A673 (cell line): ENCODE measurements at places on chromosomes 11 and 22. TPM values are rescaled to one million over a fixed set of nuclear protein-coding genes. Genes with fewer than 3 reads are reported as not detected.
A peak's percentile ranks its signal among the peaks of the same experiment; 100 is the strongest.

PSMA1 gene
- 238 and 267 TPM in 2 replicates for total RNA-seq

TSPAN32 gene
- not detected in 2 replicates for total RNA-seq

DNA sequence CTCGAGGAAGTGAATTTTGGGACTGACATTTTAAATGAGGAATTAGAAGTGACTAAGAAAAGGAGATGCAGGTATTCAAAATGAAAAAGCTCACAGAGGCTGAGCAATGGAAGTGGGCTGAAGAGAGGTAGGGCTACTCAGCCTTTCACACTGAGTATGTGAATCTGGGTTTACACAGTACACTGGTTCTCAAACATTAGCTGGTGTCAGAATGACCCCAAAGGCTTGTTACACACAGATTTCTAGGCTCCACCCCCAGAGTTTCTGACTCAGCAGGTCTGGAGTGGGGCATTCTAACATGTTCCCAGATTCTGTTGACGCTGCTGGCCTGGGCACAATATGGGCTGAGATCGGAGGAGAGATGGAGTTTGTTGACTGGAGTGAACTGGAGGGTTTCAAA lies 32.8 kb downstream of the CADM1 start:
- no peak for DNase-seq

SCGB1C1 gene
- total RNA-seq: not detected in 2 replicates

DNA sequence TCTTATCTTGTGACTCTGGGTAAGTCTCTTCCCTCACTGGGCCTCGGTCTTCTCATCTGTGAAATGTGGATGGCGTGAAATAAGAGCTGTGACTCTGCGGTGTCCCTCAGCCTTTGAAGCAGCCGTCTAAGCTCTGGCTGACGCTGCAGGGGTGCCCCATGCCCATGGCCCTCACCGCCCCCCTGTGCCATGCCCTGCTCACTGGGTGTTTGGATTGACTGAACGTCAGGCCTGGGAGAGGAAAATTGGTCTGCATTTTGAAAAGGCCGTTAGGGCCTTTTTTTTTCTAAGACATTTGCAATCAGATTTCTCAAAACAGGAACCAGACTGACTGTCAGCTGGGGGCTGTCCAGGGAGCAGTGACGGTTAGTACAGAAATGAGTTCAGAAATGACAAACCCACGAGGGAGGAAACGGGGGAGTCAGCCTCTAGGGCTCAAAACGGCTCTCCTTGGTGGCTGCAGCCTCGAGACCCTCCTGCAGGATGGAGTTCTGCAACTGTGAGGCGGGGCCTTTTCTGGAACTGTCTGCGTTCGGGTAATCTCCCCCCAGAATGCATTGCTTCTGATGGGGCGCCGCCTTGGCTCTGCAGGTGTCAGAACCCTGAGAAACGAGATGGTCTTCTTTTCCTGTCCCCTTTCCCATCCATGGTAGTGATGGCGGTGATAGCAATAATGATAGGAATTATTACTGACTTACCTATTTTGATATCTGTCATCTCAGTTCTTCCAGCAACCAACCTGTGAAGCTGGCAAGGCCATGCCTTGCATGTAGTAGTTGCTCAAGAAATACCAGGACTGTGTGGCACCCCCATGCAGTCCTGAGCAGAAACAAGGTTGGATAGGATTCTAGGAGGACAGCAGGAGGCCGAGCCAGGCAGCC lies 2.0 kb downstream of the GRK2 start:
- DNase-seq: no peak

DNA sequence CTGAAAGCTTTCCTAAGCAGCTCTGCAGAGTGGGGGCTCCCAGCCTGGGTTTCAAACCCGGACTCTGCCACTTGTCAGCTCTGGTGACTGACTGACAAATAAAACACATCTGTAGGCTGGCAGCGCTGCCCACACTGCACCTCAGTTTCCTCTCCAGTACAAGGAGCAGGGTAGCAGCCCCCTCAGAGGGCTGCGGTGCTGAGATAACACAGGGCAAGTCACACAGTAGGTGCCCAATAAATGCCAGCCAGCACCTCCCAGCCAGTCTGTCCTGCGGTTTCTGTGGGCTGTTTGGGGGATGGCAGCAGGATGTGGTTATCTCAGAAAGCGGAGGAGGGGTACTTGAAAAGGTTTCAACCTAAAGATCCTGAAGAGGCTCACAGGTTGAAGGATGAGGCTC lies 1.5 kb downstream of the SYT12 start:
- DNase-seq: no peak

DNA sequence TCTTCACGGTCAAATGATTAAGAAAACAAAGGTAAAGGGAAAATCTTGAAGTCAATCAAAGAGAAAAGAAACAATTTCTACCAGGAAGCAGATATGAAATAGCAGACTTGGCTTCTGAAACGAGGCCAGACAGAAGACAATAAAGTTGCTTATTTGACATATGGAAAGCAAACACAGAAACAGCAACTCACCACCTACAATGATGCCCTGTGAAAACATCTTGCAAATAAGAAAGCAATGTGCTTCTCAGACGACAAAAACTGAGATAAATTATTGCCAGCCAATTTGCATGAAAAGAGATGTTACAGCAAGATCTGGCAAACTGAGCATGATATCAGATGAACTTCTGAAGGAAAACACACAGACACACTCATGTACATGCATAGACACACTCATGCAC lies 45.9 kb upstream of the CTSC start:
- no peak for DNase-seq

GRCh38 chr11:30049214-30049613 lies 32.4 kb upstream of the KCNA4 start:
- DNase-seq: no peak

GRCh38 chr11:12420040-12420439 lies 42.7 kb downstream of the PARVA start:
- DNase-seq: no peak

PGAP2 gene
- total RNA-seq: 16.2 and 21.3 TPM in 2 replicates

DNA sequence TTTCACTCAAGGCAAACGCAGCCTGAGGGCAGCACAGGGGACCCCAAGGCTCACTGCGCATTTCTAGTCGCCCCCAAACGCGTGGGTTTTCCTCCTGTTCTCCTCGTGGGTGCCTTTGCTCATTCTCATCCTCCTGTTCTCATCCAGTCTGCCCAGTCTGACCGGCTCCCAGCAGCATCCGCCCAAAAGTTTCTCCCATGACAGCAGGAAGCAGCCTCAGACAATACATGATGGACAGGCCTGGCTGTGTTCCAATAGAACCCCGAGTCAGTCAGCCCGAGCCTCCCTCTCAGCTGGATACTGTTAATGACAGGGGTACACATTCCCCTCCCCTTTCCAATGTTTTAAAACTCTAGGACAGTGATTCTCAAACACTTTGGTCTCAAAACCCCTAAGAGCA lies 22.5 kb upstream of the KRTAP5-7 start:
- peak; percentile 55 for DNase-seq

DNA sequence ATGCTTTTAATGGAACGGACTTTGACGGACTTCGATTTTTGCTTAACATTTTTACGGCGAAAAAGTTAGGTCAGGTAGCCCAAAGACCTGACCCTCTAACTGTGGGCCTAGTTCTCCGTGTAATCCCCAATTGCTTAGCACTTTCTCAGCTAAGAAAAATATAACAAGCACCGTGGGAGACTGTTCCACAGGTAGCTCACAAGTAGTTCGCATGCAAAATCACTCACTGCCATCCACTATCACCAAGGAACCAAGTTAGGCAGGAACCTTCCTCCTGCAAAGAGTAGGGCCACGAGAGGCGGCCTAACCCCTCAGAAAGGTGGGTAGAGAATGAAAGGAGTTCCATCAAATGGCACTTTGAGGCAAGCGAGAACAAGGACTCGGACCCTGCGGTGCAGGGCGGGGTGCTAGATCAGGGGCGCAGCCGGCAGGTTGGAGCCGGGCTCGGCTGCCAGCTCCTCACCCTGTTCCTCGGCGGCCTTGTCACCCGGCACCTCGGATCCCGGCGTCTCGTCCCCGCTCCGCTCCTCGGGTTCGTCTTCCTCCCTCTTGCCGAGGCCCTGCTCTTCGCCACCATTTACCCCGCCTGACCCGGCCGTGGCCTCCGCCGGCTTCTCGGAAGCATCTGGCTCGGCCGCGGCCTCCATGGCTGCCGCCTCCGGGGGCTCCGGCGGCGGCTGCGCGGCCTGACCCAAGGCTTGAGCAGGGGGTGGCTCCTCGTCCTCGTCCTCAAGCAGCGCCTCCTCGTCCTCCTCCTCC lies 922 bp downstream of the HNRNPUL2 start:
- no peak for DNase-seq

ME3 gene
- total RNA-seq: 6.9 and 7.6 TPM in 2 replicates

DNA sequence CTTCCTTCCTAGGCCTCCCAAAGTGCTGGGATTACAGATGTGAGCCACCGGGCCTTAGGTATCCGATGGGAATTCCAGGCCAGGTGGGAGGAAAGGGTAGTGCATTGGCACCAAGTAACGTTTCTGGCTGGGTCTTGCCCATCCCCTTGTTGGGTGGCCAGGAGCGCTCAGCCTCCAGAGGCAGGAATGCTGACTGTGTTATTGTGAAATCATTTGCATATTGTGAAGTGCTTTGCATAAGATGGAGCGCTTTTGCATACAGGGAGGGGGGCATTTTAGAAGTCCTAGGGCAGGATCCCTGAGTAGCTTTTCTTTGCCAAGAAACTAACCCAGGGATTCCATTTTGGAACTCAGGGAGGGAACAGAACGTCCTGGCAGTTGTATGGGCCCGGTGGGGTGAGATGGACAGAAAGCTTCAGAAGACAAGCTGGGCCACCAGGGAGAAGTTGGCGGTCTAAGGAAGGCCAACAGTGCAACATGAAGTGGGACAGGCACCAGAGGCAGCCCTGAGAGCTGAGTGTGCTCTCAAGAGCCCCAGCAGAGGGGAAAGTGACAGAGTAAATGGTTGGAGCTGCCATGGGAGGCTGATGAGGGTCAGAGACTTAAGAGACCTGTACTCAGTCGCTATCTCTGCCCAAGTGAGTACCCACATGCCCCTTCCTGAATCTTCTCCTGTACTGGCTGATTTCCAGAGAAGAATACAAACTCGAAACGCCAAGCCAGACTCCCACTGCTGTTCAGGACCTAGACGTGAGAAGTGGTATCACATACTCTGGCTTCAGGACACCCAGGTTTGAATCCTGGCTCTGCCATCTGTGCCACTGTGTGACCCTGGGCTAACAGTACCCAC lies 1.3 kb upstream of the SLC39A13 start:
- DNase-seq: no peak

- no peak for DNase-seq
Observed at GRCh38 chr11:47148903-47149531, 27.7 kb downstream of the ARFGAP2 start.

- peak; percentile 66 for DNase-seq
Observed at GRCh38 chr22:43159484-43160178, 8.3 kb downstream of the TSPO start.

NOX4 gene
- total RNA-seq: 0.19 and 0.63 TPM in 2 replicates

- DNase-seq: no peak
Observed at GRCh38 chr11:126805870-126806269, 194.7 kb downstream of the KIRREL3 start.

APOA5 gene
- total RNA-seq: not detected in 2 replicates

GRCh38 chr11:86145439-86146156 lies 76.7 kb upstream of the PICALM start:
- no peak for DNase-seq

TSGA10IP gene
- not detected in 2 replicates for total RNA-seq

DNA sequence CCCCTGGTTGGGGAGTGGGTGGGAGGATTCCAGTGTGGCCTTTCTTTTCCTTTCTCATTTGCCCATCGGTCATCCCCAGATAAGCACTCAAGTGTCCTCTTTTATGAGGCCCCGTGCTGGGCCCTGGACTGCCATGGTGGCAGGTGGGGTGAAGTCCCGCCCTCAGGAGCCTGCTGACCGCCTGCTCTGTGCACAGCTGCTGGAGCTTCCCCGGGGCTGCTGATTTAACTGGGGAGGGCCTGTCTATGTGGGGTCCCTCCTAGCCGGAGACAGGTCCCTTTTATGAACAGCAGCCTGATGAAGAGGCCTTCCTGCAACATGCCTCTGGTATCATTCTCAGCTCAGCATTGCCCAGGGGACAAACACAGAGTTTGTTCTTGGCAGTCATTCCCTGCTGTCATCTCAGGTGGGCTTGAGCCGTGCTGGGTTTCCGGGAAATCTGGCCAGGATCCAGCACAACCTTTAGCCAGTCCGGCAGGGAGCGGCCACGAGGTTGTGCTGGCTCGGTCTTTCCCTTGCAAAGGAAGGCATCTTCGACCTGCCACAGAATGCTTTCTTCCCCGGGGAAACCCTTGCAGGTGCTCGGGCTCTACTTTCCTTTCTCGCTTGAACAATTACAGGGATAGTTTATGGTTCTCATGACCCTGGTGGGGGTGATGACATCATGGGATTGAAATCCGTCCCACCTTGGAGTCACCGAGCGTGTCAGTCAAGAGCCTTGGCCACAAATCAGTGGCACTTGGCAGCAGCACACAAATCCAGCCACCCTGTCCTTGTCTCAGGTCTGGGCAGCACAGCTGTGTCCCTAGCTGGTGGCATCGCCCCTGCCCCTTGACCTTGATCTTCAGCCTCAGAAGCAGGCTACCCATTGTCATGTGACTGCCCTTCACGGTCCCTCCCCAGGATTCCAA lies 20.1 kb downstream of the ST14 start:
- DNase-seq: no peak

C22orf31 gene
- not detected in 2 replicates for total RNA-seq

- no peak for DNase-seq
Observed at GRCh38 chr11:113533425-113533698, 58.2 kb upstream of the DRD2 start.

DNA sequence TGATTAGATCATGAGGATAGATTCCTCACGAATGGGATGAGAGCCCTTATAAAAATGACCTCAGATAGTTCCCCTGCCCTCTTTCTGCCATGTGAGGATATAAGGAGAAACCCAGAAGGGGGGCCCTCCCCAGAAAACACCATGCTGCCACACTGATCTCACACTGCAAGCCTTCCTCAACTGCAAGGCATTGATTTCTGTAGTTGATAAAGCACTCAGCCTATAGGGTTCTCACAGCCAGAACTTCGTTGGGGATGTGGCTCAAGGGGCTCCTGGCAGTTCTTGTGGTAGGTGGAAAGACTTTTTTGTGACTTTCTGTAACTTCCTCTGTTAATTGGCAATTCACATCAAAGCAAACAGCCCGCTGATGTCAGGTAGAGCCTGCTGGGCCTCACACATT lies 108.9 kb downstream of the CD44 start:
- no peak for DNase-seq

CBLIF gene
- not detected in 2 replicates for total RNA-seq

DNA sequence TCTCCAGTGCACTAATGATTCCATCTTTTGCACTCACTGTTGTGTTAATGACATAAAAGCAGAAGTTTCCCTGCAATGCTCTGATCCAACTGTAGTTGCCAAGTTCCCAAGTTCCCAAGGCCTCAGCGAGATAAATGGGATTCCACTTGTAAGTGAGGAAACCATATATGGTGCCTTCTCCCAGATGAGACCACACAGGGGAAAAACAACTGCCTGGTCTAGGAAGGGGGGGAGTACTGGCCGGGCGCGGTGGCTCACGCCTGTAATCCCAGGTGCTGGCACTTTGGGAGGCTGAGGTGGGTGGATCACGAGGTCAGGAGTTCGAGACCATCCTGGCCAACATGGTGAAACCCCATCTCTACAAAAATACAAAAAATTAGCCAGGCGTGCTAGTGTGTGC lies 23.3 kb upstream of the RELA start:
- DNase-seq: no peak

GRCh38 chr11:95641495-95641894 lies 148.1 kb downstream of the FAM76B start:
- DNase-seq: no peak
